NCI-H2081 (cell line): ENCODE measurements at places on chromosomes 6 and 20.

- no peak for DNase-seq
Observed at GRCh38 chr6:160130729-160131484, 9.3 kb downstream of the SLC22A1 start.

GRCh38 chr6:127118298-127119101 lies at the start of gene RSPO3:
Gene RSPO3, plus strand, starts transcription at chr6:127118671. Its CDS starts 522 bp downstream, at chr6:127119193.
- DNase-seq: peak; percentile 13

- no peak for DNase-seq
Observed at GRCh38 chr6:103081876-103082630, 1688.5 kb downstream of the GRIK2 start.

DNA sequence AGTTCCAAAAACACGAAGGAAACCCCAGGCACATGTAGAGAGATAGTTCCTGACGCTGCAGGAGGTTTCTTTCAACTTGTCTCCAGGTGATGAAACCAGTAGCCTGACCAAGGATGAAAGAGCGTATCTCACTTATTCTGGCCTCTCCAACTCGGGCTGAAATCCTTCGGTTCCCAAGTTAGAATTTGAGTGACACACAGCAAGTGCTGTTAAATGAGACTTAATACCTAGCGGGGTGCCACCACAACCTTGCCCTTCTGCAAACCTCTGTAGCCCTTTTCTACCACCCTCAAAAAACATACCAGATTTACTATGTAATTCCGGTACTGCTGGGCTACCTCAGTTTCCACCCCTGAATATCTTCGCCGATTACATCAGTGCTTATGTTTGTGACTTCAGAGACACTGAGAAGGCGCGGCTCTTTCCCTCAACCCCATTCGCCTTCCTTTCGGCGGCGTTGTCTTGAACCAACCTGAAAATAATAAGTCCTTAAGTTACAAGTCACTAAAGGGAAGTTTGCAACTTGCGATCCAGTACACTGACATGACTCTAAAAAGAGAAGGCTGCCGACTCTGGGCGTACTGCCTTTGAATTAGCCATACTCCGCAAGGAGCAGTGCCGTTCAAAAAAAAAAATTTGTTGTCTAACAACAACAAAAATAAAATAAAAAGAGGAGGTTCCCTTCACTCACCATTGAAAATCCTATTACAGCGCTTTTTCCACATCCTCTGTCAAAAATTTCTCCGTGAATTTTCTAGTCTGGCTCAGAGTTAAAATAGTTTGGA lies 194.9 kb upstream of the ZNF184 start:
- no peak for DNase-seq

DNA sequence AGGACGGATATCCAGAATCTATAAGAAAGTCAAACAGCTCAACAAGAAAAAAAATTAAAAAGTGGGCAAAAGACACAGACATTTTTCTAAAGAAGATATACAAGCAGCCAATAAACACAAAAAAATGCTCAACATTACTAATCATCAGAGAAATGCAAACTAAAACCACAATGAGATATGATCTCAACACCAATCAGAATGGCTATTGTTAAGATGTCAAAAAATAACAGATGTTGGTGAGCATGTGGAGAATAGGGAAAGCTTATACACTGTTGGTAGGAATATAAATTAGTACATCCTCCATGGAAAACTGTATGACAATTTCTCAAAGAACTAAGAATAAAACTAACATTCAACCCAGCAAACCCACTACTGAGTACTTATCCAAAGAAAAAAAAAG lies 23.3 kb upstream of the OSTM1 start:
- DNase-seq: no peak
